ENCODE measurements at places on chromosomes 13 and 19. TPM values are rescaled to one million over a fixed set of nuclear protein-coding genes. Genes with fewer than 3 reads are reported as not detected.

DNA sequence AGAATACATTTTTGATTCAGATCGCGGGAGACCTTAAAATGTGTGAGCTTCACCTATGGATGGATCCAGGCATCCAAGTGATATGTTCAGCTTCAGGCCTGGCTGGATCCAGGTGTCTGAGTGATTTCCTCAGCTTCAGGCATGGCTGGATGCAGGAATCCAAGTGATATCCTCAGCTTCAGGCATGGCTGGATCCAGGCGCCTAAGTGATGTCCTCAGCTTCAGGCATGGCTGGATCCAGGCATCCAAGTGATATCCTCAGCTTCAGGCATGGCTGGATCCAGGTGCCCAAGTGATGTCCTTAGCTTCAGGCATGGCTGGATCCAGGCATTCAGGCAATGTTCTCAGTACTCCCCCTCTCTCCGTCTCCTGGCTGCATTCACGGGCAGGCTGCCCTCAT is 60.7 kb downstream of the KCNC3 start:
- no peak for DNase-seq

- no peak for DNase-seq
Observed at GRCh38 chr13:112079696-112080095, 12.7 kb downstream of the SOX1 start.

- DNase-seq = no peak
Observed at GRCh38 chr13:24097064-24097463, 63.5 kb upstream of the SPATA13 start.

- DNase-seq = no peak
Observed at GRCh38 chr19:2775556-2776430, 7.3 kb downstream of the SGTA start.

DNA sequence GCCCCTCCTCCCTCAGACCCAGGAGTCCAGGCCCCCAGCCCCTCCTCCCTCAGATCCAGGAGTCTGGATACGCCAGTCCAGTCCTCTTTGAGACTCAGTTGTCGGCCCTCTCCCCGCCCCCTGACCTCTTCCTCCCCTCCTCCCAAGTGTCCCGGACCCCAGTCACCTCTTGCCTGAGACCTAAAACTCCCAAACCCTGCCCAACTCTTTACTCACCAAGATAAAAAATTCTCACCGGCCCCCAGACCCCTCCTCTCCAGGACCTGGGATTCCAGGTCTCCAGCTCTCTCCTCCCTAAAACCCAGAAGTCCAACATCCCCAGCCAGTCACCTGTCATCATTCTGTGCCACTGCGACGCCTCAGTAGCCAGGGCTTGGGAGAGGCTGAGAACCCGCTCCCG is 1.4 kb upstream of the HSD17B14 start:
- DNase-seq = no peak

GRCh38 chr19:13579388-13580060 is 73.2 kb upstream of the CACNA1A start:
- DNase-seq = no peak

- DNase-seq = no peak
Observed at GRCh38 chr13:76874479-76874878, 11.7 kb downstream of the KCTD12 start.

DNA sequence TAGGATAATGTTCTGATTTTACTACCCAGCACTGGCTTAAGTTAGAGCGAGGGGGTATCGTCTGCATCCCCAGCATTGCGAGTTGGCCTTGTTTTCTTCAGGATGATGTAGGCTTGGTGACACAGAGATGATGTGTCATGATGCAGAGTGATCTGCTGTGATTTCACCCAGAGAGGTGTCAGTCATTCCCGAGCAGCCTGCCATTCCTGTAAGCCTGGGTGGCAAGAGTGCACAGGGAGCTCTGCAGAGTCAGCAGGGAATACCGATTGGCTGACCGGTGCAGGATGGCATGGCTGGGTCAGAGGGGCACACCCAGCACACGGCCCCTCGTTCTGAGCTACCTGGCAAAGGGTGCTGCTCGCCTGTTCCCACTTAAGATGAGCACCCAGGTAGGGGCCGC is 15.8 kb upstream of the GJB6 start:
- DNase-seq = no peak

DNA sequence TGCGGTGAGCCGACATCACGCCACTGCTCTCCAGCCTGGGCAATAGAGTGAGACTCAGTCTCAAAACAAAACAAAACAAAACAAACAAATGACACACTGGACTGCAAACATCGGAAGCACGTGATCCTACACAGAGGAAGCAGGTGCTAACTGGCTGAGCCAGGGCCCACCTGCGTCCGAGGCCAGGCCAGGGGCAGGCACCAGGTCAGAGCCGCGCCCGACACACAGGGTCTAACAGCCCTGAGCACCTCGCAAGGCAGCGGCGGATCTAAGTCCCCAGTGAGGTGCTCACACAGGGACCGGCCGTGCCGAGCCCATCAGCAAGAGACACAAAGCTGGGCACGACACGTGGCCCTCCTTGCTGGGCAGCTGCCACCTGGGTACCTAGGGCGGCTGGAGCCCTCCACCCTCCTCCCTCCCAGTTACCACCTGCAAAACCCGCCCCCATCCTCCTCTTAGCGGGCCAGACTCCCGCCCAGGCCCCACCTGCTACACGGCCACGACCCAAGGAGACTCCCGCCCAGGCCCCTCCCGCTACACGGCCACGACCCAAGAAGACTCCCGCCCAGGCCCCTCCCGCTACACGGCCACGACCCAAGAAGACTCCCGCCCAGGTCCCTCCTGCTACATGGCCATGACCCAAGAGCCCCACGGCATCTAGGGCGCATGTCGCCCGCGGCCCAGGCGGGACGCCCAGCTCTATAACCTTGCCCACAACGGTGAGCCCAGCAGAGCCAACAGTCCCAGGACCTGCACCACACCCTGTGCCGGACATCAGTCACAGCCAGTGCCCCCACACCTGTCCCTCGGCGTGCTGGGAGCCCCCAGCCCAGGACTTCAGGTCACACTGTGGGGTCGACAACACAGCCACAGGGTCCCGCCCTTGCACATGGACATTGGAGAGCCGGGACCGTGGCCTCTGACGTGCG is 15.6 kb downstream of the AP3D1 start:
- no peak for DNase-seq

- DNase-seq = no peak
Observed at GRCh38 chr19:29813642-29814041, 1.9 kb downstream of the CCNE1 start.

GRCh38 chr19:51131780-51132680 is 7.3 kb downstream of the SIGLEC9 start:
- no peak for DNase-seq

DNA sequence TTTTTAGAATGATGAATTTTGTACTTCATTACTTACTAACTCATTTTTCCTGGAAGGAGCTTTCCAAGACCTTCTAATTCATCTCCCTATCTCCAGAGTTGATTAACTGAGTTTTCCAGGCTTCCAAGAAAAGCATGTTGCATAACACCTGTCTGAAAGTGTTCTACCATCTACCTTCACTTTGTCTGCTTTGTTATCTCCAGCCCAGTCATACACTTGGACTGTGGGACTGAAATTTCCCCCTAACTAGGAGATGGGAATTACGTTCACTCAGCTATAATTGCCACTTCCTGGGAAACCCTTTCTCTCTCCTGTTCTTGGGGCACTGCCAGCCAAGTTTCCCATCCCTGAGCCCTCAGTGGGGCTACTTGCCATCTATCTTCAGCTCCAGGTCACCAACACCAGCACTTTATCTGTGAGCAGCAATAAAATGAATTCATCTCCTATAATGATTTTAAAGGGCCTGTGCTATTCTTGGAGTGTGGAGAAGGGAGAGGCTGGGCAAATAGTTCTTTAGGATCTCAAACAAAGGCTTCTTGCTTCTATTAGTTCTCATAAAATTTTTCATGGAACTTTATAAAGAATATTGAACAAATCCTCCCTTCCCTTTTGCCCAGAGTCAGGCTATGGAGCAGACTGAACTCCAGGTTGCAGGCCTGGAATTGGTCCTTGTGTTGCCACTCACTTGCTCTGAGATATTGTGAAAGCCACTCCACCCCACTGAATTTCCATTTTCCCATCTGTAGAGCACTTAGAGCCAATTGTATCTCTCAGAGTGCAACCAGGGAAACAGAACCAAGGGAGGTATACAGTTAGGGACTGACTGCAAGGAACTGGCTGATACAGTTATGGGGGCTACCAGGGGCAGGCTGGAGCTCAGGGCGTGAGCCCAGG is 17.8 kb upstream of the ATP12A start:
- no peak for DNase-seq

- no peak for DNase-seq
Observed at GRCh38 chr19:6069268-6069791, 41.0 kb downstream of the RFX2 start.

DNA sequence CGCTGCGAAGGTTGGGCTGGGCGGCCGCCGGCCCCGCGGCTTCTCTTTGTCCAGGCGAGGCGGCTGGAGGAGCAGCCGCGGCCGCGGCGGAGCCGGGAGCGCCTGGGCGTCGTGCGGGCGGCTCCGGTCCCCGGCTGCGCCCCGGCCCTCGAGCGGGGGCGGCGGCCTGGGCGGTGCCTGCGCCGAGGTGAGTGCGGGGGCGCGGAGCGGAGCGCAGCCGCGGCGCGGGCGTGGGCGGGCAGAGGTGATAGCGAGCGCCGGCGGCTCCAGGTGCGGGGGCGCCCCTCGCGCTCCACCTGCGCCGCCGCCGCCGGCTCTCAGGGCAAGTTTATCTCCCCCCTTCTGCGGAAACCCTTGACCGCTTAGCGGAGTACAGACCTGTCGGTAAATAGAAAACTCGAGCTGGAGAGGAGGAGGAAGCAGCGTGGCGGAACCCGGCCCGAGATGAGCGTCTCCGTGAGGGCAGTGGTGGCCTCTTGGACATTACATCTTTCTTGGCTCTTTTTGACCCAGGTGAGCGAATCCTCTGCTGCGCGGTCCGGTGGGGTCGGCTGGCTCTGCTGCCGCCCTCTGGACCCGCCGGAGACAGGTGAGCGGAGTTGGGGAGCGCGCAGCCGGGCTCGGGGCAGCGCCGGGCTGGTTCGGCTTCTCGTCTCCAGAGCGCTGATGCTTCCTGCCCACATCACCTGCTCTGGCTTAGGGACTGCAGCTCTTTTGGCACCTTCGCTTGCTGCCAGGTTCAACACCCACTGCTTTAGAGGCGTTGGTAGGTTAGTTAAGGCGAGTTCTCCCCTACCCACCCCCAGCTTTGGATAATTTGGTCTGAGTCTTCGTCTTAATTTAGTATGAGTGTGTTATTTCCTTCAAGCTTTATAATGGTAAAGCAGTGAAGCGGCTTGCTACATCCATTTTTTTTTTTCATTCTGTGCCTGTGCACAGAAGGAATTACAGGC is at the start of gene MTUS2:
Gene MTUS2 (plus strand): TSS at position 241 of the 953 bp plus-strand sequence.
- DNase-seq = no peak

- peak; percentile 64 for DNase-seq
Observed at GRCh38 chr13:47548294-47548840, 452.7 kb downstream of the SUCLA2 start.

DNA sequence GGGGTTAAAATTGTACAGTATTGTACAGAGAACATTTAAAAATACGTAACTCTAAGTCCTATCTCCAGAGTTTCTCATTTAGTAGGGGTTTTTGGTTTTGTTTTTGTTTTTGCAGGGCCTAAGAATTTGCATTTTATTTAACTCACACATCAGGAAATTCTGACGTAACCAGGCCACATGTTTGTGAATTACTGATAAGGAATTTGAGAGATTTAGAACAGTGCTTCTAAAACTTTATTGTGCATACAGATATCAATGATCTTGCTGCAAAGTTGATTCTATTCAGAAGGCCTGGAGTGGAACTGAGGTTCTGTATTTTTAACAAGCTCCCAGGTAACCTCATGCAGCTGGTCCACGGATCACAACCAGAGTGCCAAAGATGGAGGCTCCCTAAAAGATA is 49.3 kb downstream of the LIG4 start:
- no peak for DNase-seq

DNA sequence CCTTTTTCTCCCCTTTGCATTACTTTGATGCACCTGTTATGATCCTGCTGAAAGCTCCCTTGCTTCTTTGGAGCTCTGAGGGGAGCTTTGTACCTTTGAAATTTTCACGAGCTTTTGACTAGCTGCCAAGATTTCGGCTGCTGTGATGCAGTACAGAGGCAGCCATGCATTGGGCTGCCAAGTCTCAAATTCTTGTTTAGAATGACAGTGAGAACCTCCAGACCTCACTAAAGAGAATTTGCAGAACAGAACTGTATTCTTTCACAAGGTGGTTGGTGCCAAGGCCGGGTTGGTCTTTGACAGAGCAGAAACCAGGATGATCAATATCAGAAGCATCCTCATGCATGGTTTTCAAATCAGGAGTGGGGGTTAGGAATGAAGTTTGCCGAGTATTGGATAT is 414.8 kb downstream of the GPC5 start:
- peak; percentile 27 for DNase-seq

- DNase-seq = no peak
Observed at GRCh38 chr13:113982296-113982661, 8.4 kb upstream of the C13orf46 start.

- peak; percentile 39 for DNase-seq
Observed at GRCh38 chr13:32650705-32651311, 64.6 kb downstream of the PDS5B start.

Gene AMER2
- 0.31 TPM for polyA plus RNA-seq

Gene SPIB
- polyA plus RNA-seq = 2.1 TPM

Gene SBSN
- not detected for polyA plus RNA-seq

Gene WDR88
- 0.87 TPM for polyA plus RNA-seq

Gene GARIN5B
- polyA plus RNA-seq = 0.14 TPM

Gene ELSPBP1
- 0.37 TPM for polyA plus RNA-seq

Gene CGB5
- polyA plus RNA-seq = not detected

Gene SIGLEC9
- 1.5 TPM for polyA plus RNA-seq

Gene NLRP5
- not detected for polyA plus RNA-seq
